Stimulated activated CD8-positive, alpha-beta memory T cell treated with anti-CD3 and anti-CD28 coated beads, Interleukin-4, amount 100 ng/mL, for 4 hours (primary cell): ENCODE measurements at places on chromosomes 5 and 9.

DNA sequence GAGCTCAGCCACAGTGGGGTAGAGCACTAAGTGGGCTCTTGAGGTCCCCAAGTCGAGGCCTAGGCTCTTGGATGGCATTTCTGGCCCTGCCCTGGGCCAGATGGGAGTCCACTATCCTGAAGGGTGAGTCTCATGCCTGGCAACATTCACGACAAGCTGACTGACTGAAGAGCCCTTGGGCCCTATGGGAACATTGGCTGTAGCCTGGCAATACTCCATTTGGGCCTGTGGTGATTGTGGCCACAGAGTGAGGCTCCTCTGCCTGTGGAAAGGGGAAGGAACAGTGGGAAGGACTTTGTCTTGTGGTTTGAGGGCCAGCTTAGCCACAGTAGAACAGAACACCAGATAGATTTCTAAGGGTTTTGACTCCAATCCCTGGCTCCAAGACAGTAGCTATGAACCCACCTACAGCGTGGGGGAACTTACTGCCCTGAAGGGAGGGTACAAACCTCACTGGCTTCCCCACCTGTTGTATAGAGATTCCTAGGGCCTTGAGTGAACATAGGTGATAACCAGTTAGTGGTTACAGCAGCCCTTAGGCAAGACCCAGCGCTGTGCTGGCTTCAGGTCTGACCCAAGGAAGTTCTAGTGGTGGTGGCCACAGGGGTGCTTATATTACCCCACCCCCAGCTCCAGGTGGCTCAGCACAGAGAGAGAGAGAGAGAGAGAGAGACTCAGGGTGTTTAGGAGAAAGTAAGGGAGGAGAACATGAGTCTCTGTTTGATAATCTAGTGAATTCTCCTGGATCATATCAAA, 72.4 kb downstream of the KIAA0825 start:
- no peak for DNase-seq

DNA sequence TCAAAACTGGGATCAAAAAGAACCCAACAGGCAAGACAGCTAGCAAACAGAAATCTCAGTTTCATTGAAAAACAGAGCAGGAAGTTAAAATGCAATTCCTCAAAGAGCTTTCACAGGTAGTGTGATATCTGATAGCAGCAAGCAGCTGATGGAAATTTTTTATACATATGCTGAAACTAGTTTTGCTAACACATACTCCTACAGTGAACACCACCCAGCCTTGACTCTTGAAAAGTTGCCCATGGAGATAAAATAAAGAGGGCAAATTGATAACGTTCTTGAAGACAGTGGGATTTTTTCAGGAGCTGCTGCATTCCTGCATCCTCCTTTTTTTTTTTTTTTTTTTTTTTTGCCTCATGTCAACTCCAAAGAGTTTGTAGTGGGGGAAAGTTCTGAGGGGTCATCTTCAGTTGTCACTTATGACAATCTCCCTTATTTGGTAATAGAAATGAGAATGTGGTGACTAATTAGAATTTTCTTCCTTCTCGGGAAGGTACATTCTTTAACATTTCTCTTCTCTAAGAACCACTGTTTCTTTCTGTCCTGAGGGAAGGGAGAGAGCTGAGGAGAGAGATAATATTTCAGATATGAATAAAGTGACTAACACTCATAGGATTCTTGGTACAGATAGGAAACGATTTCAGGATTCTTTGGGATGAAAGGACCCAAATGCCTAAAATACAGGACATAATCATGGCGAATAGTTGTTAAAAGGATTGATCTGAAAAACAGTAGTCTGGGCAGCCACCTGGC, 24.6 kb downstream of the SH3RF2 start:
- no peak for DNase-seq

- DNase-seq, result no peak
Measured at GRCh38 chr5:150139334-150139733, 16.3 kb downstream of the PDGFRB start.

- no peak for DNase-seq
Measured at GRCh38 chr5:117246424-117246823, 671.8 kb upstream of the SEMA6A start.

DNA sequence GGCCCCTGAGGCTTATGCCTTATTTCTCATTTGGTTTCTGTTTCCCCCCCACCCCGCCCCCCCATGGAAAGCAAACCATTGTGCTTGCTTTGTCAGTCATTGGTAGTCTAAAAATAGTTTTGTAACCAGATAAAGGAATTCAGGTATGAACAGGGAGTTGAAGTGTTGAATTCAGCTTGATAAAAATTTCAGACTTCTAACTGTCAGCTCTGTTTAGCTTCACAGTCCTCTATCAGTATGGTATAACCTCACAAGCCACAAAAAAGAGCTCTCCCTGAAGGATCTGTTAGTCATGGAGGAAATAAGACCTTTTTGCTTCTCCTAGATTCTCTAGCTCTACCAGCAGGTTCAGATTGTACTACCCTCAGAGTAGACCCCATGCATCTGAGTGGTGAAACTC, 378.1 kb downstream of the TMEM38B start:
- DNase-seq, result no peak

DNA sequence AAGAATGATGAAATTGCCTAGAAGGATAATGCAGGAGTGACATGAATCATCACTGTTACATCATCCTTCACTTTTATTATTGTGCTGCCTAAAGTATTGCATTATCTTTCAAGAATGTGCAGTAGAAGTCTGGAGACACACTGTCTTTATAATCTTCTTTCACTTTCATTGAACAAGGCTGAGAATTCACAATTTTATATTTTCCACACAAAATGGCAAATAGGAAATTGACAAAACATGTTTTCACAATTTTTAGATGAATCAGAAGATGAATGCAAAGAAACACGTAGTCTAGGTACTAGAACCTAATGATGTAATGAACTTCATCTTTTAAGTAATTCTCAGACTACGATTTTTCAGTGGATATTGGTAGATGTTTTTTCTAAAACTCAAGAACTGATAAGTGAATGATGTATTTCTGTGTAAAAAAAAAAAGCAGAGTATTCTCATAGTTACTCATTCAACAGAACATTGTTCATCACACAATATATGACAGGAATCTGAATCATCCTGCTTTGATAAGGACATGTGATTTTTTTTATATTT, 131.5 kb upstream of the GRHPR start:
- no peak for DNase-seq

GRCh38 chr5:15510092-15510491, 10.1 kb downstream of the FBXL7 start:
- no peak for DNase-seq

DNA sequence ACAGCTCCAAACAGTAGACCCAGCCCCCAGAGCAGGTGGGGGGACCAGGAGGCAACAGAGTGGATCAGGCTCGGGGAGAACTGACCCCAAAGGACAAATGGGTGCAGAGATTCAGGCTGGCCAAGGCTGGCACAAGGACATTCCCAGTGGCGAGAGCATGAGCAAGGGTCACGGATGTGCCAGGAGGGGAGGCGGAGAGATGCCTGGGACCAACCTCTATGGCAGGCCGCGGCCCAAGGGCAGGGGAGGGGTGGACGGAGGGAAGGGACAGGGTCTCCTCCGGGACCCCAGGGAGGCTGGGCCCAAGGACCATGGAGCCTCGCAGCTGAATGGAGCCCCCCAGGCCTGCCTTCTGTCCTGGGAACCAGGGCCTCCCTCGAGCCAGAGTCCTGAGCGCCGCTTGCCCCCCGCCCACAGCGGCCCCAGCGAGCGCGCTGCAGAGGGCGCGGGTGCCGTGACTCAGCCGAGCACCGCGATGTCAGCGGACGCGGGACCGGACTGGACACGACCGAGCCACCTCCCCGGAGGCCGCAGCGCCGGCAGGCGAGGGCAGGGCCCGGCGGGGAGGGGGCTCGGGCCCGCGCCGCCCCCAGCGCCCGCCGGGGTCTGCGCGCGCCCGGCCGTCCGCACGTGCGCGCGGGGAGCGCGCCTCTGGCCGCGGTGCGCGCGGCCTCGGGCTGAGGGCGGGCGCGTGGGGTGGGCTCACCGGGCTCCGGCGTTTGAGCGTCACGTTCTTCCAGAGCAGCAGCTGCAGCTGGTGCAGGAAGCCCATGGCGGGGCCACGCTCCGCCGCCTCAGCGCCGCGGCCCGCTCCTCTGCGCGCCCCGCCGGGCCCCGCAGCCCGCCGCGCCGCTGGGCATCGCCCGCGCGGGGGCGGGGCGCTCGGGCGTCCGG, at the start of gene ABCA2:
Gene ABCA2 (minus strand): TSS at position 869 of the 894 bp plus-strand sequence. CDS start 97 bp downstream, at position 772.
- DNase-seq, result no peak

DNA sequence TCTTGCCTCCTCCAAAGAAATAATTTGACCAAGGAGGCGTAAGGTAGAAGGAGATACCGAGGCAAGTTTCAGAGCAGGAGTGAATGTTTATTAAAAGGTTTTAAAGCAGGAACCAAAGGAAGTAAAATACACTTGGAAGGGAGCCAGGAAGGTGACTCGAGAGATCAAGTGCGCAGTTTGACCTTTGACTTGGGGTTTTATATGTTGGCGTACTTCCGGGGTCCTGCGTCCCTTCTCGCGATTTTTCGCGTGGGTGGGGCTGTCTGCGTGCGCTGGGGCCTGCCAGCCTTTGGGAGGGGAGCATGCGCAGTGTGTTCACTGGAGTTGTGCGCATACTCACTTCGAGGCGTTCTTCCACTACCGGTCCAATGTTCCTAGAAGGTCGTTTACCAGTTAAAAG, 166.0 kb upstream of the IRX2 start:
- DNase-seq, result no peak

DNA sequence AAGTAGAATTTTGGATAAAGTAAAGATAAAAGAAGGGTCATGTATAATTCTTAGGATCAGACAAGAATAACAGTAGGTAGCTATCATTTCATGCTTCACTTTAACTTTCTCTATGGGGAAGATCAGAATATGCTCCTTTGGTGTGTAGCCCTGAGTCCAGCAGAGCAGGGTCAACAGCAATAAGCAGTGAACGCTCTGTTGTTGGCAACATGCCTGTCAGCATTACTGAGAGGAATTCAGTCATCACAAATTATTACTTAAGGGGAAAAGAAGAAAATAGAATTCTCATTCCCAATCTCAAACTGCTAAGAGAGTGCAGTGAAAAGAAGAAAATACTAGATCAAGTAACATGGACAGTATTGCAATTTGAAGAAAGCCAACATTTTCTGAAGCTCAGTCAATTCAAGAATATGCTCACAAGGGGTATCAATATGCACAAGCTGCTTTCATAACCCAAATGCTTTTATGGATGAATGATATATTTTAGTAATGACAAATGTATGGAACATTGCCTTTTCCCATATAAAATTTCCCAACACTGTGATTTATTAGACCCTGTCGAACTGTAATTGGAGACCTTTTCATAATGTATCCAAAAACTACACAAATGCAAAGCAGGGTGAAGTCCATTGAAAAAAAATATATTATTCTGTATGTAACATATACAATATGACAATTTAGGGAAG, 1359.4 kb downstream of the EFNA5 start:
- DNase-seq, result no peak

DNA sequence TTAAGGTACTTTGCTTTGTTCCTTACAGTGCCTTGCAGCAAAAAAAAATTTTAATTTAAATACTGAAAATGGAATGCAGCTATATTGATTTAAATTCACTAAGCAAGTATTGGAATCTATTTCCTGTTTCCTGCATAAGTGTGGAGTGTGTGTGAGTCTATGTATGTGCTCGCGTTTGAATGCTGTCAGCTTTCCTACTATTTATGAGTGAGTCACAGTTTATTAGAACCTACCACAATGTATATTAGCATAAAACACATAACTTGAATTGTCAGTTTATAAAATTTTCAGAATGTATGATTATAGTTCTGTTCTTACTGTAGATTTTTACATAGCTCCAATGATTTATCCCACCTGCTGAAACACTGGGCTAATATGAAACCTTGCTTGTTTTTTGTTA, 302.1 kb downstream of the NR2F1-AS1 start:
- DNase-seq, result no peak

DNA sequence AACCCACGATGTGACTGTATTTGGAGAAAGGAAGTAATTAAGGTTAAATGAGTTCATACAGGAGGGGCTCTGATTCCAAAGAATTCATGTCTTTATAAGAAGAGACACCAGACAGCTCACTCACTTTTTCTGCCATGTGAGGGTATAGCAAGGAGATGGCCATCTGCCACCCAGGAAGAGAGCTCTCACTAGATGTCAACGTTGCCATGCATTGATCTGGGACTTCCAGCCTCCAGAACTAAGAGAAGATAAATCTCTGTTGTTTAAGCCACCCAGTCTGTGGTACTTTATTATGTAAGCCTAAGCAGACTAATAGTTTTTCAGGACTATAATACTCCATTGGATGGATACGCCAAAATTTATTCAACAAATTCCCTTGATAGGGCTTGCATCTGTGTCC, 89.8 kb upstream of the RAD23B start:
- DNase-seq, result no peak

DNA sequence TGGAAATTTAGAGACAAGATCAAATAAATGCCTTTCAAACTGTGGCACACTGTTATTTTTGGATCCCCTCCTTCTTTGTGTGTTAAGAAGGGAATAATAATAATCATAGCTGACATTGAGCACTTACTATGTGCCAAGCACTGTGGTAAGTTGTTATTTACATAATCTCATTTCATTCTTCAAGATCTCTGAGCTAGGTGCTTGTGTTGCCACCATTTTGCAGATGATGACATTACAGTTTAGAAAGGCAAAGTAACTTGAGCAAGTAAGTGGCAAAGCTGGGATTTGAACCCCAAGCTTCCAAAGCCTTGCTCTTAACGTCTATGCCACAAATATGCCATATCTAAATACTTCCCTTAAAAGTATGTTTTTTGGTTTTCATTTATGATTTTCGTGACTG, 121.8 kb upstream of the TMEM161B start:
- no peak for DNase-seq

GRCh38 chr5:147611483-147611882, 101.6 kb upstream of the DPYSL3 start:
- DNase-seq, result no peak

DNA sequence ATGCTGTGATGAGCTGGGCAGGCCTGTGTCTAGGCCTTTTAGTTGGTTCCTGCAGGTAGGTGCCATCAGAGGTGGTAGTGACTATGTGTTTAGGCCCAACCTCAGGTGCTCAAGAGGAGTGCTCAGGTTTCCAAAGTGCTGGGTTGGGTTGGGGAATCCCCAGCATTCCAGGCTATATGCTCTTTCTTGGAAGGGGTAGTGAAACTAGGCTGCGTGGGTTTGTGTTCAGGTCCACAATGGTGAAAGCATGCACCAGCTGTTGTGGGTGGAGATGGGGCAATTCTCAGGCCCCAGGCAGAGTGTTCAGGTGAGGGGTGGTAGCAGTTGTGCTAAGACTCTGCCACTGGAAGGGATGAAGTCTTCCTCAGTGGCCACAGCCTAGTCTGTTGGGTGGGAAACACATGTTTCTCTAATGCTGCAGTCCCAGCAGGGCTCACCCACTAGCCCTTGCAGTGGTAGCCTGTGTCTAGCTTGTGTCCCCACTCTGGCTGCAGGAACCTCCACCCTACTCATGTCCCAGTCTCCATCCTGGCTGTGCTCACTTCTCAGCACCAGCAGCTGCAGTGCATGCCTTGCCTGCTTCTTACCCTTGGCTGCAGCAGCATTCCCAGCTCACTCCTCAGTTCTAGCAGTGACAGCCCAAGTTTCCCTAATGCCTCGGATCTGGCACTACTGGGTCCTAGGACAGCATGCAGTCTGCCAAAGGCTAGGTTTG, 78.9 kb downstream of the FAM170A start:
- no peak for DNase-seq

- DNase-seq, result no peak
Measured at GRCh38 chr9:91043811-91044175, 242.2 kb downstream of the SYK start.
